ENCODE measurements at places on chromosomes 7 and 10. TPM values are rescaled to one million over a fixed set of nuclear protein-coding genes. Genes with fewer than 3 reads are reported as not detected.

HABP2 gene
- total RNA-seq: not detected

GRM3 gene
- not detected for total RNA-seq

KIAA1549 gene
- total RNA-seq: 0.77 TPM

TUBGCP2 gene
- total RNA-seq: 51.6 TPM

NPSR1 gene
- total RNA-seq: not detected

TAS2R5 gene
- 1.0 TPM for total RNA-seq

PTCD1 gene
- total RNA-seq: 8.1 TPM

ARMC3 gene
- total RNA-seq: not detected

FAM25C gene
- not detected for total RNA-seq

TRPV5 gene
- not detected for total RNA-seq

CYP3A5 gene
- total RNA-seq: 12.4 TPM

SKIDA1 gene
- total RNA-seq: 0.51 TPM

JCAD gene
- 27.1 TPM for total RNA-seq

GPR22 gene
- not detected for total RNA-seq

RAPGEF5 gene
- 1.5 TPM for total RNA-seq

LRRN3 gene
- 1.8 TPM for total RNA-seq

SPDYE5 gene
- total RNA-seq: not detected

HNRNPF gene
- total RNA-seq: 293 TPM

PRTFDC1 gene
- 18.5 TPM for total RNA-seq

OR2A5 gene
- total RNA-seq: not detected

PRLHR gene
- total RNA-seq: not detected

FKBP6 gene
- not detected for total RNA-seq

NXPH1 gene
- not detected for total RNA-seq

PVRIG gene
- total RNA-seq: not detected

SPDYE1 gene
- under 0.01 TPM for total RNA-seq

TMEM273 gene
- not detected for total RNA-seq

NEUROG3 gene
- not detected for total RNA-seq

PON3 gene
- under 0.01 TPM for total RNA-seq

Data from fibroblast of lung (primary cell).